NCI-H524 (cell line): ENCODE measurements at places on chromosomes 2 and 18.

DNA sequence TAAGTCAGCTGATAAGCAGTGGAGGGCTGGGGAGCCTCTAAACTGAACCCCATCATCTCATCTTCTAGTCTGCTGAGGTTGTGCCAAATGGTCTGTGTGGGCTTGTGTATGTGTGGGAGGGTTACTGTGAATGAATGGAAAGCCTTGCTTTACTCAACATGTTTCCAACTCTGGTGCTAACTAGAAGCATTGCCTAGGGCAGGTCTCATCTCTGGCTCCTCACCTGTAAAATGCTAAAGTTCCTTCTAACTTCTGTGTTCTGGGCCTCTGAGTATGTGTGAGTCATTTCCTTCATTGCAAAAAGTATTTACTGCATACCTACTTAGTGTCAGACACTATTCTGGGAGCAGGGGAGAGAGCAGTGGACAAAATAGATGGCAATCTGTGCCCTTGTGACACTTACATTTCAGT, 1.3 kb downstream of the LIPG start:
- DNase-seq: no peak

- DNase-seq: no peak
Measured at GRCh38 chr2:21361384-21361783, 237.6 kb downstream of the TDRD15 start.

- DNase-seq: no peak
Measured at GRCh38 chr18:79867666-79868065, 69.9 kb downstream of the KCNG2 start.

- no peak for DNase-seq
Measured at GRCh38 chr2:212385241-212385640, 153.4 kb downstream of the ERBB4 start.

GRCh38 chr18:77096936-77097886, 35.4 kb downstream of the MBP start:
- DNase-seq: no peak

DNA sequence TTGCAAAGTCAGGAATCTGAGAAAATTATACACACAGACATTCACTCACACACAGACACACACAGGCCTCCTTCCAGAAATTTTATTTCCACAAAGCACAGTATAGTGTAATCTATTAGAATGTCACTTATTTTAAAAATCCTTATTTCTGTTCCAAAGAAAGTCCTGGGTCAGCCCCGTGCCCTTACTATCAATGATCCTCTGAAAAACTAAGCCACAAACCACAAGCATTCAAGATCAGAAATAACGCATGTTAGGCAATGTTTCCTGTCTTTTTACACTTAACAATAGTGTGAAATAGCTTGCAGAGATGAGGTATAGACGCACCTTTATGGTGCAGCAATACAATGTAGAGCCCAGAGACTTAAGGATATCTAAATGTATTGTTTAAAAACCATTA, 25.8 kb downstream of the TBC1D8 start:
- no peak for DNase-seq

DNA sequence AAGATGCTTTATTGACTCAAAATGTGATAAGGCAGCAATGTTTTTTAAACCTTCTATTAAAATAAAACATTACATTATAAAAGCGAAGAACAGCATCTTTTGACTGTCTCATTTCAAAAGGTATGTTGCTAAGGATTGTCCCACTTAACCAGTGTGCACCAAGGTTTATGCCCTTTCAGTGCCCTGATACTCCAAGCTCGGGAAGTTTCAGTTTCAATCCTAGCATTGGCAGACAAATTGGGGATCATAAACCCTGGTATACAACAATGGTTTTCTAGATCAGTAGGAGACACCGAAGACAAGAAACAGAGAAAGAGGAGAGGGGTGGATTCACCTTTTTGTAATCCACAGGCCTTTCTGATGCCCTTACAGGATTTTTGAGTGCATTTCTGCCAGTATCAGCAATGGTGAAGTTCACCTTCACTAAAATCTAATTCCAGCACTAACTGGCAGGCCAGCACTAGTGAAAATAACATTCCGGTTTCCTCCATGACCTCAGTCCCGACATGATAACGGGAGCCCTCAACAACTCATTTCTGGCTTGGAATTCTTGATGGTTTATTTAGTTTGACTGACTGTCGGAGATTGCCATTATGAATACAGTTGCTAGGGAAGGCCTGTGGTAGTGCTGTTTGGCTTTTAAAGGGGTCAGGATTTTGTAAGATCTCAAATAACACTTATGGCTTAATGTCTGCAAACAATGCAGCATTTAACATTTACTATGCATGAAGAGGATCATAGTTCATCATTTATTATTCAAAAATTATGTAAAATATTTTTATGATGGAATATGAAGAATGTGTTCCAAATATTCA, 33.3 kb upstream of the FIGN start:
- no peak for DNase-seq

- no peak for DNase-seq
Measured at GRCh38 chr18:58687871-58688308, 16.6 kb downstream of the MALT1 start.

DNA sequence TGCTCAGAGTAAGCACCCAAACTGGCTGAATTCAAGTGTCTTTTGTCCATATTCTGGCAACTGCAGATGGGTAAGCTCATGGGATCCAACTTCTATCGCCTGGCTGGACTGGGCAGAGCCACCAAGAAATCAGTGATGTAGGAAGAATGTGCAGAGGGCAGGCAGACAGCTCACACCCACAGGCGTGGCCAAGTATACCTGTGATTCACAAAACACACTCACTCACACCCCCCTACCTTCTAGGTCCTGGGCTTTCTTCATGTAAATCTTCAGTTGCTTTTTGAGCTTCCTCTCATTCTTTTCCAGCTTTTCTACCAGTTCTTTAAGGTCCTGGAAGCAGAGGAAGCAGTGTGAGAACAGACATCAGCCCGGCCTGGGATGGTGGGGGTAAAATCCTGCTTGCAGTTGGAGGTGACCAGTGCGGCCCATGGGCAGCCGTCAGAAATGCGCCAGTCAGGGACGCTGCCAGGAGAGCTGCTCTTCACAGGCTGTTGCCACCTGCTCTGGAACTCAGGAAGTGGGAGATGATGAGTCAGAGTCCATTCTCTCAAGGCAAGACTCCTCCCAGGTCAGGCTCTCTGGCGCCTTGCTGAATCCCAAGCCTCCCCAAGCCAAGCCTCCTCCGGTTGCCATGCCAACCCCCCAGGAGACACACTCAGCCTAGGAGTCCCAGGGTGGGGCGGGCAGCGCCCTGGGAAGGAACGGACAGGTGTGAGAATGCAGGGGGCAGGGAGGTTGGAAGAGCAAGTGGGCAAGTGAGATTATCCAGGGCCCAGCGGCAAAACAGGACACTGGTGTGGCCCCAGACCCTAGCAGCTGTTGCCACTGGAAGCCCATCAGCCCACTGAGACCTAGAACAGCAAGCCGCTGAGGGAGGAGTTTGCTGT, 36.2 kb upstream of the ACAA2 start:
- DNase-seq: peak; percentile 88

- DNase-seq: no peak
Measured at GRCh38 chr18:22840606-22841144, 92.5 kb upstream of the RBBP8 start.

DNA sequence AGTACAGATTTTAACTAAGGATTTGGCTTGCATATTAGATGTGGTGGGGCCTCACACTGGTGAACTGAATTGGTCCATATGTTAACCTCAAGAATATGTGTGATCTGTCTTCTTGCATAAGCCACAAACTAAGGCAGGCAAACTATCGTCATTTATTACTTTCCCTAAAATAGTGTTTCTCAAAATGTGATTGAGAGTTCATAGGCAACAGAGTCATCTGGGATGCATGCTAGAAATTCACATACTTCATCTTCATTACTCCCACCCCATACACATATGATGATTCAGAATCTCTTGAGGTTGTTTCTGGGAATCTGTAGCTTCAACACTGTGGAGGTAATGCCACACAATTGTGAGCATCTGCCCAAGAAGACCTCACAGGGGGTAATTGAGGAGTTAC, 822.8 kb upstream of the CDH2 start:
- DNase-seq: no peak

DNA sequence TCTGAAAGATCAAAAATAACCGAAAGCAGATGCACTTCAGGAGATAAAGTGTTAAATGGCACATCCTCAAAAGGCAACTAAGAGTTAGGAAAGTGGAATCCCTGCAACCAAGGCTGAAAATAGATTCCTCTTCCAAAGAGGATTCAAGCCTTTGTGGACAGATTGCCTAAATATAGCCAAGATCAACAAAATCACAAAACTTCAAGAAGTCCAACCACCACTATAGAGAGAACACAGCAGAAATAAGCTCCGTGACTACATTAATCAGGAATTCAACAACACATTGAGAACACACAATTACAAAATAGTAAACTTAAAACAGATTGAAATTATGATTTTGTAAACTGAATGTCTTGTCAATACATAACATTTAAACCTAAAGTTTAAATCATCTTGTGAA, 165.7 kb downstream of the LNPK start:
- no peak for DNase-seq

GRCh38 chr2:112216167-112216566, 38.7 kb downstream of the ZC3H8 start:
- DNase-seq: peak; percentile 31

GRCh38 chr2:231720987-231721966, 13.0 kb downstream of the PTMA start:
- peak; percentile 18 for DNase-seq

- DNase-seq: peak; percentile 72
Measured at GRCh38 chr2:240435457-240435947, at the start of gene GPC1. TSS of gene GPC1 (plus strand) at chr2:240435663. CDS start at chr2:240435919, 256 bp downstream.

DNA sequence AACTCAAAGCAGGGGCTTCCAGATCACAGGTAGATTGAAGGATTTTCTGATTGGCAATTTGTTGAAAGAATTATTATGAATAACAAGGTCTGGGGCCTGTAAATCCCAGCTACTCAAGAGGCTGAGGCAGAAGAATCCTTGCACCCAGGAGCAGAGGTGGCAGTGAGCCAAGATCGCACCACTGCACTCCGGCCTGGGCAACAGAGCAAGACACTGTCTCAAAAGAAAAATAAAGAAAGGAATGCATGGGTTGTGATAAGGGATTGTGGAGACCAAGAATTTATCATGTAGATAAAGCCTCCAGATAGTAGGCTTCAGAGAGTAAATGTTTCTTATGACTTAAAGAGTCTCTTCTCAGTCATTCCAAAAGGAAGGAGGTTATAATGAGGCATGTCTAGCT, 35.8 kb upstream of the DYNAP start:
- DNase-seq: no peak

GRCh38 chr2:196750291-196750923, 49.1 kb downstream of the GTF3C3 start:
- DNase-seq: peak; percentile 95

DNA sequence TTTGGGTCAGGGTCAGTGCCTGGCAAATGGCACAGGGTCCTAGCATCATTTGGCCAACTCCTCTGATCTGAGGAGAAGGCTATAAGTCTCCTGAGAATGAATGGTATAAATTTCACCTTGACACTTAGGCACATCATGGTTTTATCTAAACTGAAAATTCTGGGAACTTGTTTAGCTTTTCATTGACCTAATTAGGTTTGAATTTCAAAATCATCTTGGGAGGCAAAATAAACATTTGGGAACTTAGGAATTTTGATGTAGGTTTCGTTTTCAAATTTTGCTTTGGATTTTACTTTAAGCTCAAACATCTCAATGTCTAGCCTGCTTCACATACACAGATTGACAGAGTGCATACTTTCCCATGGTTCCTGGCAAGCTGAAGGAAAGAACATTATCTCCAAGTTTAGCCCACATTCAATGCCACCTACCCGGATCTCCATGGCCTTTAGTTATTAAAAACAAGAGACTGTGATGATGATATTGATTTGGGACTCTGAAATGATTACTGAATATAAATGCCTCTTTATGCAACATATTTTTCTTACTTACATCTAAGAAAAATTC, 44.5 kb downstream of the MYOM1 start:
- DNase-seq: no peak

DNA sequence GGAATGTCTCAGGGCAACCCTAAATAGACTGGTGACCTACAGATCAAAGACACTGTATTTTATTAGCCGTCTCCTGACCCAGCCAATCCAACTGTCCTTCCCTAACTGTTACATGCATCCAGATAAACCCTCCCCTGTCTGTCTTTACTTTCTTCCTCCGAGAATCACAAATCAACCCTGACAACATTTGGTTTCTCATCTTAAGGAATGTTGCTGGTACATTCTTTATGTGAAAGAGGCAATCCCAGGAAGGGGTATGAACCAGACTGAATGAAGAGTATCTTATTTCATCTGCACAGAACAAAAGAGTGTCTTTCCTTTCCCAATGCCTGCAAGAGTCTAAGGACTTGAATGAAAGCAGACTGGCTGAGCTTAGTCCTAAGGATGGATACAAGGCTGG, 113.9 kb upstream of the LTBP1 start:
- DNase-seq: no peak

DNA sequence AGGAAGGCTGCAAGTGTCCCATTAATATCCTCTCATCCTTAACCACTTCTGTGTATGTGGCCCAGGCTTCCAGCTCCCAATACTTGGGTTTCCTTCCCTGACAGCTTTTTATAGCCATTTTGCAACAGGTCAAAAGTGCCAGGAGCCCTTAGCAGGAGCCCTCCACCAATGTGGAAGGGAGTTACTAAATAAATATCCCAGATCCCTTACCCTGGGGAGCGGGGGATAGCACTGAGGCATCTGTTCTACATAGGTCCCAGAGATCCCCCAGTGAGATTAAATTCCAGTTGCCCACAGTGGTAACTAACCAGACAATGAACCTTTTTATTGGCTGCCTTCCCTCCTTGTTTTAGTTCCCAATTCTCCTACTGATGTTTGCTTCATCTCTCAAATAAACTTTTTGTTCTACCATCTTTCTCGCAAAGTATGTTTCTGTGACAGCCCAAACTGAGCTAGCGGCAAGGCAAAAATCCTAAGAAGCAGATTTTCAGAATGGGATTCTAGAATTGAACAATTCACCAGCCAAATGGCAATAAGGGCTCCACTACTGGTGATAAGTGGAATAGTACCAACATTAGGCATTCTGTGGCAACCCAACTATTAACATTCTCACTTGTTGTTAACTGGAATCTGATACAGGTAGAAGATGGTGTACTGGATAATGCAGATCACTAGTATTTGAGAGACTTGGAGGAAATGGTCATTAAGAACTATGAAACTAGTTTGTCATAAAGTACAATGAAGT, 83.9 kb upstream of the MAPRE2 start:
- no peak for DNase-seq

- DNase-seq: no peak
Measured at GRCh38 chr2:157957596-157957995, 81.5 kb upstream of the ACVR1 start.

DNA sequence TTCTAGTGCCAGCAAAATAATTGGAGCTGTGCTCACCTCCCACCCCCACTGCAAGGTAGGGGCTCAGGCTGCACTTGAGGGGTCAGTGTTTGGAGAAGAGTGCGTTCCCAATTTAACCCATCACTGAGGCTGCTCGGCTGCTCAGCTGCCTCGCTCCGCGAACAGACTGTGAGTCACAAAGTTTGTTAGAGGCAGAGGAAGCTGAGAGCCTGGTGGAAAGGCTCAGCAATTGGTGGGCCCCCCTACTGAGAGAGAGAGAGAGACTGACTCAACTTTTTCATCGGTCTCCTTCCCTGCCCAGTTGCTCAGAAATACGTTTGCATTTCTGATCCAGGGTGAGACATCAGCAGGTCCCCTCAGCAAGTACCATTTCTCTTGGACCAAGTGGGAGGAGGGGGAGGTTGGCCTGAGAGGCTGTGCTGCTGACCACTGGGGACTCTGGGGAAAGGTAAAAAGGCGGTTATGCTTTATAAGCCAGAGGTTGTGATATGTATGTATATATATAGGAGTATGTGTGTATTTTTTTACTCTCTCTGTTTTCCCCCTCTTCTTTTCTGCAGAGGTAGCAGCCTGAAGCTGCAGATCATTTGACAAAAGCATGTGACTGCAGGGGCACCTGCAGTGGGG, 1.5 kb downstream of the EFR3B start:
- no peak for DNase-seq
